ENCODE measurements at places on chromosomes 3 and 15.

- no peak for DNase-seq
Measured at GRCh38 chr3:65568497-65568896, 470.2 kb downstream of the MAGI1 start.

- DNase-seq, result no peak
Measured at GRCh38 chr3:156160647-156161046, 40.3 kb downstream of the KCNAB1 start.

- DNase-seq, result peak; percentile 72
Measured at GRCh38 chr3:193498215-193498614, 56.5 kb downstream of the ATP13A4 start.

DNA sequence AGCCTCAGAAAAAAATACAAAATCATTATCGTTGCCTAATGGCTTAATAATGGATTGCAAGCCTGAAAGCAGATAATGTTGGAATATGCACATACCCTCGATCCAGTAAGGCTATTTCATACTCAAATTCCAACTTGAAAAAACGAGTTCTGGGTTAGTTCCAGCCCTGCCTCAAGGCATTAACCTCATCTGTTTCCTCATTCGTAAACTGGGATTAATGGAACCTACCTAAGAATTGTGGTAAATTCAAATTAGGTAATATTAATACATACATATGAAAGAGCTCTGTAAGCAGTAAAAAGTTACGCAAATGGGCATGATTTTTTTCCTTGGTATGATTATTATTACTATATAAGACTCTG is 107.5 kb downstream of the SRGAP3 start:
- DNase-seq, result no peak

GRCh38 chr3:94904156-94904674 is 841.4 kb downstream of the NSUN3 start:
- no peak for DNase-seq

- no peak for DNase-seq
Measured at GRCh38 chr15:95277266-95277665, 1045.9 kb downstream of the MCTP2 start.
